Stimulated activated CD4-positive, alpha-beta T cell treated with anti-CD3 and anti-CD28 coated beads, Interleukin-15, amount 100 ng/mL, for 24 hours (primary cell): ENCODE measurements at places on chromosomes 1 and 21.

GRCh38 chr1:168676861-168677260, 52.1 kb downstream of the DPT start:
- no peak for DNase-seq

DNA sequence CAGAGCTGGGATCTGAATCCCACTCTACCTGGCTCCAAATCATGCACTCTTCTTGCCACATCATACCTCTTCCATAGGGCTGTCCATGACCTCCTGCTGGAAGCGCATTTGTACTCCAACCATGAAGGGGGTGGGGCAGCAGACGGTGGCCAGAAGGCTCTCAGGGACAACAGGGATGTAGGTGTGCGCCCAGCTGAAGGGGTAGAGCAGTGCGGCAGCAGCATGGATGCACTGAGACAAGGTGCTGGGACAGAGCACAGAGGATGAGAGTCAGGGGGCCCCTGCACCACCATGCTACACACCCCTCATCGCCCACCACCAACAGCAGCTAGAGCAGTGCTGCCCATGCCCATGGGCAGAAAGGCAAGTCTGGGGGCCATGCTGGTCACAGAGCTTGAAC, 8.4 kb downstream of the DENND2D start:
- DNase-seq = no peak

GRCh38 chr1:70077066-70077465, 128.3 kb downstream of the LRRC40 start:
- DNase-seq = no peak

GRCh38 chr21:14981246-14981645, 83.6 kb downstream of the NRIP1 start:
- no peak for DNase-seq

GRCh38 chr1:235852887-235853286, 13.8 kb downstream of the LYST start:
- DNase-seq = no peak

- peak; percentile 65 for DNase-seq
Observed at GRCh38 chr1:41810446-41810845, 108.3 kb downstream of the HIVEP3 start.

DNA sequence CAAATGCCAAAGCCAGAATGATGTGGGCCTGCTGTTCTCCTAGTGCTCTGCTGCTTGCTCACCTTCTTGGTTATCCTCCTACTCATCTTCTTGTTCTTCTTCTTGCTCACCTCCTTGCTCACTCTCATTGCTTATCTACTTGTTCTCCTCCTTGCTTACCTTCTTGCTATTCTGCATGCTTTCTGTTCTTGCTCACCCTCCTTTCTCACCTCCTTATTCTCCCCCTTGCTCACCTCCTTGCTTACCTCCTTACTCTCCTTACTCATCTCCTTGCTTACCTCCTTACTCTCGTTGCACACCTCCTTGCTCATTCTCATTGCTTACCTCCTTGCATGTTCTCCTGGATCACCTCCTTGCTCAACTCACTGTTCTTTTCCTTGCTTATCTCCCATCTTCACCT, at the start of gene OR14I1:
Gene OR14I1, minus strand, starts transcription at position 53 of the 400 bp plus-strand sequence.
- DNase-seq = no peak

GRCh38 chr1:221712776-221713431, 29.0 kb downstream of the DUSP10 start:
- DNase-seq = peak; percentile 79

GRCh38 chr1:4768553-4768952, 114.1 kb downstream of the AJAP1 start:
- no peak for DNase-seq

GRCh38 chr1:90045853-90046563, 51.1 kb downstream of the ZNF326 start:
- peak; percentile 28 for DNase-seq

GRCh38 chr1:82371844-82372498, 571.2 kb downstream of the ADGRL2 start:
- no peak for DNase-seq

DNA sequence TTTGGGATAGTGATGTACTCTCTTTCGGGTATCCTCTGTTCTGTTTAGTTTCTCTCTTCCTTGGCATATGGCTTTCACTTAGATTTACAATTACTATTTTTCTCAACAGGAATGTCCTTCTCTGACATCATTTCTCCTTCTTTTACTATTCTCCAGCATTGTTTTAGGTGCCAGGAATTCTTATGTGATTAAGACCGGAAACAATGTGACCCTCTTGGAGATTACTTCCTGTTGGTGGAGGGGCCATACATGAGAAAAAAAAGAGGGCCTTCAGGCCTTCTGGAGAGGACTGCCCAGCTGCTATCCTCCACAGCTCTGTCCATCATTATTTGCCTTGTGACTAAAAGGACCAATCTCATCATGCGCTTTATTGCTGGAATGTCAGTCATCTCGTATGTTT, 50.4 kb upstream of the ADAMTS5 start:
- no peak for DNase-seq

- DNase-seq = no peak
Observed at GRCh38 chr21:36914244-36915013, 52.0 kb downstream of the HLCS start.

GRCh38 chr1:94327001-94327690, 89.8 kb upstream of the ARHGAP29 start:
- DNase-seq = peak; percentile 22

DNA sequence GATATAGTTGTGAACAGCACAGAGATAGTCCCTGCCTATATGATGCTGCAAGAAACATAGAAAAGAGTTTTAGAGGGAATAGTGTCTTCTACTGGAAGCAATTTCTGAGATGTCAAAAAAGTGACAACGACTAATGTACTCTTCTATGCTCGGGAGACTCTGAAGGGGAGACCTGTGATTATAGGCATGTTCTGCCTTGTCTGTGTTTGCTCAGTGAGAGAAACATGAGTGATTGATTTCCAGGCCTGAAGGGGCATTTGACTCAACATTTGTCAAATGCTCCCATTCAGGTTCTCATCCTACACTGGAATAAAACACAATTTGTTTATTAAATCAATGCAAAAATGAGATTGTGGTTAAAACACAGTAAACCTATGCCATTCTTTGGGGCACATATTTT, 131.8 kb downstream of the CTH start:
- no peak for DNase-seq

GRCh38 chr21:37631319-37632117, 264.9 kb downstream of the DYRK1A start:
- DNase-seq = no peak

DNA sequence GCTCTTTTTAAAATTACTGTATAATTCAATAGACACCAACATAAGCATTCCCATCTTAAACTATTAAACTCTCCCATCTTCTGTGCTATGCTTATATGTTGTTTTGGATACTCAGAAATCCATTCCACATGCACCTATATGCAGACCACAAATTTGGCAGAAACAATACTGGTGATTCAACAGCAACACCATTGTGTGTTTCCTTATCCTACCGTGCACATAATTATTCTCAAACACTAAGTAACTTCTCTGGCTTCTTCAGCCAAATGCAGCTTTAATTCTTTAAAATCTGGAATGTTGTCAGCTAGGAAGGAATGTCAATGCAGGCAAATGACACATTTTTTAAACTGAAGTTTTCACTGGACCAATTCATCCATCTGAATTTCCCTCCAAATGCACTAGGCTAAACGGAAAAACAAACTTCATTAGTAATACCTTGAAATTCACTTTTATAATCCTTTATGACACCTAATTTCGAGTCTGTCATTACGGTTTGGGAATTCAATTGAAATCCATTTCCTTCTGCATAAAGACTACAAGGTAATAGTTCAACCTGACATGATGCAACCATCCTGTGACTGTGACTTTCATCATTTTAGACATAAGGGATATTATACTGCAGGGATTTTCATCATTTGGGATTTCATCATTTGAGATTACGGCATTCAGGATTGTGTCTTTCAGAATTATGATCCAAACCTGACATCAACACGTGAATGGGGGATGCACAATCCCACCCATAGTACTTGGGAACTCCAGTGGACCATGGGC, 308.5 kb downstream of the LTN1 start:
- DNase-seq = no peak

DNA sequence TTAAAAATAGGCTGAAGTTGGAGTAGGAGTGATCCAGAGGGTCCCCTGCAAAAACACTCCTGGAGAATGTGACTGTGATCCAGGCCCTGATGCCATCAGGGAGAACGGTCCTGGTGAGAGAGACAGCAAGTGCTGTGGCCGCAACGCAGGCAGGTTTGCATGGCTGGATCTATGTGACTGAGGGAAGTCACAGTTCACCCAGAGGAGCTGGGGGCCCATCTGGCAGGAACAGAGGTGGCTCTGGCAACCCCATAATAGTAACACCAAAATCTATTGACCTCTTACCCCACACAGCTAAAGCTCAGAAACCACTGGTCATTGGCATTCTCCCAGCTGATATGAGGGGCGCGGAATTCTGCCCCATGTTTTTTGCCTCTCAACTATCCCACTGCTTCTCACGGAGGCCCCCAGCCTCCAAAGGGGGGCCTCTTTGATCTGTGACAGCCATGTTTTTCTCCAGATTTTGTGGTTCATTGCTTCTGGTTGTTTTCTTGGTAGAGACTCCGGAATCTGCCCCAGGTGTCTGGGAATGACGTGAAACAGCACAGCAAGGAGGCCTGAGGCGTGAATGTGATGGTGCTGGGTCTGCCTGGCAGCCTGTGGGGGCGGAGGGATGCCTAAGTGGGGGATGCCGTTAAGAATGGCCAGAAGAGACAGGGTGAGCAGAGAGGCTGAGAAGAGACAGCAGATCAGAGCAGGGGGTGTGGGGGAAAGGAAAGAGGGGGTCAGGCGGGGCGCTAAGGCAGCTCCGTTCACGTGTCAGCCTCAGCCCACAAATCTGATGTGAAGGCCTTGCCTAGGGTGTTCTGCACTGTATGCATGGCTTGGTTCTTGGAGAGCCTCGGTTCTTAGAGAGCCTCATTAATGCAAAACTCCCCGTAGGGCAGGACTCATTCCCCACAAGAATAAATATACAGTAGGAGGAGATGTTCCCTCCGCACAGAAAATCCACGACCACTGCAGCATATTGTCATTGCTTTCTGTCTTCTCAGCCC, 23.5 kb downstream of the CASP9 start:
- DNase-seq = no peak

- DNase-seq = no peak
Observed at GRCh38 chr1:160546942-160547341, 23.9 kb upstream of the SLAMF6 start.

DNA sequence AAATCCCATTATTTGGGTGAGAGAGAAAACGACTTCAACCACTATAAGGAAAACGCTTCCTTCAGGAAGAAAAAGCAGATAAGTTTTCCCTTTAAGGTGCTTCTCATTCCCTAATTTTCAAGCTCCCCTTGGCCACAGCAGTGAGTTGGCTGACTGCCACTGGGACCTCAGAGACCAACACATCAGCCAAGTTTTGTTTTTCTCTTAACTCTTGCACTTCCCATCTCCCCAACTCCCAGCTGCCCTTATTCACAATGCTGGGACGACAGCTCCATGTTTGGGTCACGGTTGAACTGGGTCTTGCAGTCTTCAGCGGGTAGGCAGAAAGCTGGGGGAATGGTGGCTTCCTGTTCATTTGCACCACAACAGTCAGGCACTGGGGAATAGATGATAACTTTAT, 18.9 kb downstream of the SGIP1 start:
- no peak for DNase-seq

DNA sequence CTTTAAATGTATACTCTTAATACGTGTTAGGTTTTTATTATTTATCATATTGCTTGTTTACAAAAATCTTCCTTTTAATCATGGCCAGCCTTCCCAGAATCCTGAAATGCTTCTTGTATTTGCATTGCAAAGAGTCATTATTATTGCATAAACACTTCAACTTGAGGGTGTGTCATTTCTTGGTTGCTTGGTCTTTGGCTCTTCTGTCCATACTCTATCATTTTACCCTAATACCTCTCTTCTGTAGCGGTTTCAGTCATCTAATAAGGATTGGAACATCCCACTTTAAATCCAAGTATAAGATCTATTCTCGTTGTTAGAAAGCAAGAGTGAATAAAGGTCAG, 200.6 kb upstream of the CACYBP start:
- no peak for DNase-seq

- DNase-seq = no peak
Observed at GRCh38 chr1:179935909-179936496, 18.6 kb upstream of the CEP350 start.

DNA sequence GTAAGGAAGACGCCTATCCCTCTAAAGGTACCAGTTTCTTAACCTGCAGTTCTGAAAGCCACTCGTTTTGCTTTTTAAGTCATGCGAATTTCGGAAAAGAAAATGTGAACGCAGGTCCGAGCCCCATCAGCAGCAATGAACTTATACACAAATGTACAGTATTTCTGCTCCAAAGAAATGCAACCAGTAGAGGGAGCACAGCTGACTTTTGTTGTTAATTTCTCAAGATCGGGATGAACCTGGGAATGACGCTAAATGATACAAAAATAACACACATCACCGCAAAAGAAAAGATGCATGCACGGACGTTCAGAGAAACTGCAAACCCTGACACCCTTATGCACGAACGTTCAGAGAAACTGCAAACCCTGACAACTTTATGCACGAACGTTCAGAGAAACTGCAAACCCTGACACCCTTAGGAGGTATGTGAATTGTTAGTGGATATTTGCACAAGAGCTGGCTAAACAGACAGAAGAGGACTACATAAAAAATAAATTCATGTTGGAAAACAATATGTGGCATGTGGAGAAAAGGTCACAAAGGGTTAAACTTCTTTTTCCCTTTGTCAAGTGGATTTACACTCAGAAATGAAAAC, 3.5 kb upstream of the TIAM1 start:
- no peak for DNase-seq
